ENCODE measurements at places on chromosomes 1 and 21. TPM values are rescaled to one million over a fixed set of nuclear protein-coding genes. Genes with fewer than 3 reads are reported as not detected.

GRCh38 chr1:231767471-231767870, 140.9 kb downstream of the DISC1 start:
- no peak for DNase-seq

- DNase-seq, result peak; percentile 12
Measured at GRCh38 chr1:221045842-221046831, 166.9 kb downstream of the HLX start.

DNA sequence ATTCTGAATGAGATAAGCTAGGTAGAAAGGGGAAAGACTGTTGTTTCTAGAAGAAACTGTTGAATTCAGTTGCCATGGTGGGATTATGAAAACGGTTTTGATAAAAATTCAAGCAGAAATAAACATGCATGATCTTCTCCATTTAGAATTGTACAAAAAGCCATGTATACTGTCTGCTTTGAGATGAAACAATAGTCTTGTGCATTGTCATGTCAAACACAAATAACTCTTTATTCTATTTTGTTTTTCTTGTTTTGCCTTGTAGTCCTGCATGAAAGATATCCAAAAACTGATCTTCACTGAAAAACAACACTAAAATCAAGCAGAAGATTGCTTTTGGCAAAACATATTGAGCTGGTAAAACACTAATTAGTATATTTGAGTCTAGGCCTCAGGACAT, 659.9 kb downstream of the LTN1 start:
- DNase-seq, result no peak

- DNase-seq, result no peak
Measured at GRCh38 chr1:3441410-3441847, 13.0 kb upstream of the ARHGEF16 start.

NEXN gene
- total RNA-seq, result 5.4 TPM

FBXO2 gene
- total RNA-seq, result 131 TPM

OLIG2 gene
- not detected for total RNA-seq

FLG gene
- not detected for total RNA-seq

DNA sequence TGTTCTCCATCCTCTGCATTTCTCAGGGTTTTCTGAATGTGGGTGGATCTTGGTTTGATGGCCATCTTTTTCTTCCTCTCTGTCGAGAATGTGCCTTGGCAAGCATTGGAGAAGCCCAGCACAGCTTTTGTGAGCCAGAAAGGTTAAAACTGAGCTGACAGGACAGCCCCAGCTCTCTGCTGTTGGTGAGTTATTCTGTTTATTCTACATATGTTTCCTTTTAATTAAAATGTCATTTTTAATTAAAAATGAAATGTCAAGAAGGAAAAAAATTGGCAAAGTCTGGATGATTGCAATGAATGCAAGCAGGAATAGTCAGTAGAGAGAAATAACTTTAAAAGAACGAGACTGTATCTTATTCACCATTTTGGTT, 325.8 kb downstream of the PTBP2 start:
- no peak for DNase-seq

- DNase-seq, result no peak
Measured at GRCh38 chr21:39911286-39912199, 44.3 kb downstream of the PCP4 start.

GRCh38 chr1:115084902-115085511, 4.3 kb downstream of the TSPAN2 start:
- no peak for DNase-seq

DNA sequence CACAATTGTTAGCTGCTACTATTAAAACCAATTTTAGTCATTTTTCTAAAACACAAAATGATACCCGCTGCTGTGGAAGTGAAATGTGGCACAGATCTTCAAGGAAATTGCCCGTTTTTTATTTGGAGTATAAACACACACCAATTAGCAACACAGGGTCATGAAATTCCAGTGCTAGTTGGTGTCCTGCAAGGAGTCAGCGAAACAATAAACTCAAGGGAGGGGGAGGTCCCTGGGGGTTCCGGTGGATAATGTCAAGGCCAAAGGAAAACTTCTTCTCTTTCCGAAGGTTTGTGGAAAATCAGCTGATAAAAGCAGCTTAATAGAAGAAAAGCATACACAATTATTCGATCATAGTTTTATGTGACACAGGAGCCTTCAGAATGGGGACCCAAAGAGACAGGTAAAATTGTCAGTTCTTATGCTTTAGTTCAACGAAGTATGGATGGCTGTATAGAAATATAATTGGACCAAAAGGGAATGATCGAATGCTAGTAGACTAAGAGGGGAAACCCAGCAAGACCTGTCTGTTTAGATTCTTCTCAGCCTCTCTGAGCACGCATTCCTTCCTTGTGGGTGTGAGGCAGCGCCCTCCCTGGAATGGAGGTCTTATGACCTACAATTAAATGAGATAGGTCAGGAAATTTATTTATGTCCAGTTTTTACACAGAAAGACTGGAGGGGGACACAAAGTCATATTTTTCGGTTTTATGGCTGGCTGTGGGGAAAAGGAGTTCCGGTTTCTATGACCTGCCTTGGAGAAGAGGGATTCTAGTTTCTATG, 65.9 kb downstream of the KCNK1 start:
- DNase-seq, result no peak

IGFN1 gene
- not detected for total RNA-seq

DNA sequence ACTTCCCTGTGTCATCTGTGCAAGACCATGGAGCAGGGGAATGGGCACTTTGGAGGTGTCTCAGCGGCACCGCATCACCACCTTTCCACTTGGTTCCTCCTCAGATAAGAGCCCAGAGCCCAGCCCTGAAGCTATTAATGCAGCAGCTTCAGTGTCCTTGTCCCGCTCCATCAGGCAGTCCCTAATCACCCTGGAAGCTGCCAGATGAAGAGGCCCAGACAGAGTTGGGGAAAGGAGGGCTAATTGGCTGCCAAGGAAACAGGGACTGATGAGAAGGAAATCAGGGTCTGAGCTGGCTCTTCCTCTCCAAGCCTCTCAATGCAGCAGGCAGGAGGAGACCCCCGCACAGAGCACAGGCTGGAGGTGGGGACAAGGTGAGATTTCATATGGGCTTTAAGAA, 83.1 kb upstream of the KLHDC7A start:
- no peak for DNase-seq

DNA sequence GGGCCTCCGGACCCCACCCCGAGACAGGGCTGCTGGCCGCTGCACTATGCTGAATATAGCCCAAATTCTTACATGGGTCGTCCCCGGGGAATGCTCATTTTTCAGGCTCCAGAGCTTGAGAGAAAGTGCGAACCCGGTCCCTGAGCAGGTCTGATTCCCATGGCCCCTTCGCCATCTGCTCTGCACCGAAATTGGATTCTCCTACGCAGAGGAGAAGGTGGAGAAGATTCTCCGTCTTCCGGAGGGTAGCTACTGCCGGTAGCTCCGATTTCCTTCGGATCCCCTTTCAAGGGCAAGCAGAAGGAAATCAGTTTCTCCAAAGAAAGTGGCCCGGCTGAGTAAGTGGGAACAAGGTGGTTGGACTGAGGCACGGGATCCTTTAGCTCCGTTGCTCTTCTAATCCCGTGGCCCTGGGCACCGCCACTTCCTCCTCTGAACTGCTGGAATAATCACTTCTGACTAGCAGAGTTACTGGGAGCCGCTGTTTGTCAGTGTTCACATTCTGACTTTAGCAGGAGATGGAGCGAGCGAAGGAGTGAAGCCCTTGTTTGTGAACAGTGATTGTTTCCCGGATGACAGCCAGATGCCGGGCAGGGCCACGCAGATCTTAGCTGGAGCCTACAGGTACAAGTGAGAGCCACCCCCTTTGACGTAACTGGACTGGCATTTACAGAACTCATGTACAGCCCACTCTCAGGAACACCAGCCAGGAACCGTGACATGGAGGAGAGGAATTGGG, 1.1 kb upstream of the ZNF496 start:
- no peak for DNase-seq

GRCh38 chr1:203627851-203628200, 1.2 kb downstream of the ATP2B4 start:
- DNase-seq, result no peak

DNA sequence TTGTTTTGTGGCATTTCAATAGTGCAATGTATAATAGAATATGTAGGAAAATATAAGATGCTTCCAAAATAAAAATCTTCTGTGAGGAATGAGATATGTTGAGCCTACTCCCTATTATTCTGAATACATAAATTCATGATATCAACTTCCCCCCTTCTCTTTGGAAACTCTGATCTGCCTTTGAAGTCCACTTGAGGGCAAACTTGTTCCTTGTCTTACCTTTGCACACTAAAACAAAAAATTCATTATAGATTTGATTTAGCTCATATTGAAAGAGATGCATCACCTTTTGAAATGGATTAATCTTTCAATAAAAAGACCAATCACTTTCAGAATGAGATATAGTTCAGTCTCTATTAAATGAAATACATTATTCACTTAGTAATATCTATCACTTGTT, 580.7 kb upstream of the ADGRL4 start:
- no peak for DNase-seq

DNA sequence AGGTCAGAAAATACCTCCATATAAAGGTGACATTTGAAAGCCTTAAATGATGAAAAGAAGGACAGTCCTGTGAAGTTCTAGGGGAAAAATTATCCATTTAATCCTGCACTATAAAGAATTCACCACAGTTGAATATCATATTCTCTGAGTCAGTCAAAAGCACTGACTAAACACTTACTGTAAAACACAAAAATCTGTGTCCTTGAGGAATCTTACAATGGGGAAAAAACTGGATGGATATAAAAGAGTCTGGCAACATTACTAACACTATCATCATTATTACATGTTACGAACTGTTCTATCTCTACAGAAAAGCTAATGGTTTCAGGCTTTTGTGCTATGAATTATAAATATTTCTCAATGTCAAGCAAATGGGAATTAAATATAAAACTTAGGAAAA, 42.4 kb upstream of the HP1BP3 start:
- no peak for DNase-seq

DNA sequence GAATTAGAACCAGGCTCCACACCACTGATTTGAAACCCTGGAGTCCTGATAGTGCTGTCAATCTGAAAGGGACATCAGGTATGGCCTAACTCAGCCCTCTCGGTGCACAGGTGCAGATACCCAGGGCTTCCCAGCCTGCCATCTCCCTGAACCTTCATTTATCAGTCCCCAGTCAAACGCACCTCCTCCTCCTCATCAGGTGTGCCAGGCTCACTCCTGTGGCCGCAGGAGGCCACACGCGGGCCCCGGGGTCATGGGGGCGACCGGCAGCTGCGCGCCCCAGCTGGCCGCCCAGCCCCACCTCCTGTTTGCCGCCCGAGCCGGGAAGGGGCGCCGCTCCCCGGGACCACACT, 572 bp downstream of the FUCA1 start:
- DNase-seq, result no peak

IQGAP3 gene
- 25.6 TPM for total RNA-seq

GRCh38 chr1:156618853-156619581, at the start of gene HAPLN2:
HAPLN2 (plus strand) TSS chr1:156619415; CDS start chr1:156623491, 4,076 bp downstream.
- DNase-seq, result no peak

DNA sequence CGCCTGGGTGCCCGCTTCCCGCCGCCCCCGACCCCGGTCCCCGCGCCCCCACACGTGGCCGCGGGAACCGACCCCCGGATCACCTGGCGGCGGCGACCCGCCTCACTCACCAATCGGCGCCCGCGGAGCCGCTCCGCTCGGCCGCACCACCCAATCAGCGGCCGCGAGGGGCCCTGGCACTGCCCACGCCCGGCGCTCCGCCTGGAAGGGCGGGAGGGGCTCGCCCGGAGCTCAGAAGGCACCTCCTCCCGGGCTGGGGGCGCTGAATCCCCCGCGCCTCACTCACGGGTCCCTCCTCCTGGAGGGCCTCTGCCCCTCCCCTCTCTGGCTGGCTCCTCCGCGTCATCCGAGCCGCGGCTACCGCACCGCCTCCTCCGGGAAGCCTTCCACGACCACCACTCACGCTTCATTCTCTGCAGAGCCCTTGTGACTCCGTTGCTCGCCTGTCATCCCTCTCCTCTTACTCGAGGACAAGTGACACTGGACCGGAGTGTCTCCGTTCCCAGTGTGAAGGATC, 374 bp downstream of the SH2D5 start:
- DNase-seq, result peak; percentile 67

DNA sequence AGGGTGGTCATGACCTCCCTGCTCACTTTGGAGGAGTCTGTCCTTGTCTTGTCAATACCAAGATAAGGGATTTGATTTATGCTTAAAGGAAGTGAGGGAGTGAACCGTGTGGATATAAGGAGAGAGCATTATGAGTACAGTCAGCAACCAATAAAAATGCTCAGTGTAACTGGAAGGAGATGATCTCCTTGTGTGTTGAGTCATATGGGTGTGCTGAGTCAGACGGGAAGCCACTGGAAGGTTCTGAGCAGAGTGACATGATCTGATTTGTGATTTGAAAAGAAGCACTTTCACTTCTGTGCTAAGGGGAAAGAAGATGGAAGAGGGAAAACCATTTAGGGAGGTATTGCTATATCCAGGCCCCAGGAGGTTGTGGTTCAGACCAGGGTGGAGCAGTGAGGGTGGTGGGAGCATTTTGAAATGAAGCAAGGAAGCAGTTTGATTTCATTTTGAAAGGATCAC, 2.5 kb upstream of the BCL10 start:
- peak; percentile 99 for DNase-seq

DNA sequence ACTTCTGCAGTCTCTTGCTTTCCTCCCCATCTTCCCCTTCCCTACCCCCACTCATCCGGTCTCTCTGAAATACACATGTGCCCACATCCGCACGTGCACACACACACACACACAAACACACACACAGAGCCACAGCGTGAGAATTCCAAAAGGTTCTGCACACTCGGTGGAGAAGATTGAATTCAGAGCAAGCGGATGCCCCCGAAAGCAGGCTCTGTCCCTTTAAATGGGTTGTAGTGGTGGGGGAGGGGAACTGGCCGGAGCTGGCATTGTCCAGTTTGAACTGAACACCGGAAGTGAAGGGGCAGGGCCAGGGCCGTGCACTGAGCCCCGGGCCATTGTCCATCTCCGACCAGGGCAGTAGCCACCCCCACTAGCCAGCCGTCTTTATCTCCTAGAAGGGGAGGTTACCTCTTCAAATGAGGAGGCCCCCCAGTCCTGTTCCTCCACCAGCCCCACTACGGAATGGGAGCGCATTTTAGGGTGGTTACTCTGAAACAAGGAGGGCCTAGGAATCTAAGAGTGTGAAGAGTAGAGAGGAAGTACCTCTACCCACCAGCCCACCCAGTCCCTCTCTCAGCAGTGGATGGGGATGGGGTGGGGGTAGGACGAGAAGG, 1.3 kb upstream of the LIN28A start:
- no peak for DNase-seq

- no peak for DNase-seq
Measured at GRCh38 chr1:164712131-164713036, 153.4 kb downstream of the PBX1 start.

DNA sequence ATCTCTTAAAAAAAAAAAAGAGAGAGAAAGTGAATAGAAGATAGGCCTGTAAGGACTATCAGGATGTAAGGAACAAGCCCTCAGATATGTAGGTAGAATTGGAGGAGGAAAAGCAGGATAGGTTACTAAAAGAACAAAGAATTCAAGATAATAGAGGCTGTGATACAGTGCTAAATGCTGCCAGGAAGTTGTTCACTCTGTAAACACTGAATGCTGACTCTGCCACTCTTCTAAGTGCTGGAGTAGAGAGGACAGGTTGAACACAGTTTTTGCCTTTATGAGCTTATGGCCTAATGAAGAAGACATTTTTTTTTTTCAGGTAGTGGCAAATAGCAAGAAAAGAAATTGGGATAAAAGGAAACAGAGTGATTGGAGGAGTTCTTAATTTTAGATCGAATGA, 90.6 kb upstream of the ZNF678 start:
- no peak for DNase-seq

Measured in Panc1 (cell line).